ENCODE measurements at places on chromosomes 4 and X. TPM values are rescaled to one million over a fixed set of nuclear protein-coding genes. Genes with fewer than 3 reads are reported as not detected.

DNA sequence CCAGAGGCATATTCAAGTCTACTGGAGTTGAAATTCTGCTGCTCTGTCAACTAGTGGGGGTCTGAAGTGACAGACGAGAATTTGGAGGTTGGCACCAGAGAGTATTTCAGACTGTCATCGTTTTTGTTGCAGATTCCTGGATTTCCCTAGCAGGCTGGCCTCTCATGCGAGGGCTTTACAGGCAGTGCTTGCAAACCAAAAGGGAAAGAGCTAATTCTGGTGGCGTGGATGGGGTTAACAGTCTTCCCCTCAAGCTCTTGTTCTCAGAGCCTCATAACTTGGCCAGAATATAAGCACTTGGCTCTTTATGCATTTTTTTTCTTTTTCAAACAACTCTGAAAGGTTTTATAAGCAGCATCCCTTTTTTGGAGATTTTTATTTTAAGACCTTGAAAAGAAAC is at the start of gene SPARCL1:
TSS of gene SPARCL1 (minus strand) at position 190 of the 400 bp plus-strand sequence. CDS start 29,802 bp downstream, outside the sequence.
- no peak for DNase-seq

DNA sequence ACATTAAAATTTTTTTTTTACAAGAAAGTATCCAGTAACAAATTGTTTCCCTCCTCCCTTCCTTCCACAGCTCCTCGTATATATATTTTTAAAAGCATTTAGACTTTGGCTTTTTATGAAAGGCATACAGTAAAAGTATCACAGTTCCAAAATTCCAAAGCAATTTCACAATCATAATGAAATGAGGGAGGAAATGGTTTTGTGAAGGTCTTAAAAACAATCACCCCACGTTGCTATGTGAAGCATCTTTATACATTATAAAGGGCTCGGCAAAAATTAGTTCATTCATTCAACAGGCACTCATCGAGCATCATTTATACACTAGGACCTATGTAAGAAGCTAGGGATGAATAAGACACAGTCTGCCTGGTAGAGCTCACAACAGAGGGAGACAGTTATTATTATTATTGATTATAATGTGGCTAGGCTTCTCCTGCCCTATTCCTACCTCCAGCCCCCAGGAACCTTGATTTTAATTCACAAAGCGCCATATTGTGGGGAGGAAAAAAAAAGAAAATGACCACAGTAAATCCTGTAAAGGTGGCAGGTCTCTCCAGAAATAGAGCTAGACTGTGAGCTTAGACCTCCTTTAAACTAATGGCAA is 239.9 kb downstream of the MAML3 start:
- DNase-seq = no peak

- no peak for DNase-seq
Measured at GRCh38 chrX:111868726-111869638, 7.0 kb upstream of the TRPC5OS start.

GRCh38 chr4:86895692-86896488 is 3.7 kb upstream of the C4orf36 start:
- peak; percentile 59 for DNase-seq

Gene TRIM75
- 0.10 TPM for polyA plus RNA-seq

Gene CTSO
- polyA plus RNA-seq = 48.8 TPM

Gene CDKL2
- polyA plus RNA-seq = 11.2 TPM
